Activated CD4-positive, alpha-beta T cell treated with anti-CD3 and anti-CD28 coated beads, Interleukin-2, amount 50 U/mL, for 16 hours (primary cell): ENCODE measurements at places on chromosomes 16 and 17.

DNA sequence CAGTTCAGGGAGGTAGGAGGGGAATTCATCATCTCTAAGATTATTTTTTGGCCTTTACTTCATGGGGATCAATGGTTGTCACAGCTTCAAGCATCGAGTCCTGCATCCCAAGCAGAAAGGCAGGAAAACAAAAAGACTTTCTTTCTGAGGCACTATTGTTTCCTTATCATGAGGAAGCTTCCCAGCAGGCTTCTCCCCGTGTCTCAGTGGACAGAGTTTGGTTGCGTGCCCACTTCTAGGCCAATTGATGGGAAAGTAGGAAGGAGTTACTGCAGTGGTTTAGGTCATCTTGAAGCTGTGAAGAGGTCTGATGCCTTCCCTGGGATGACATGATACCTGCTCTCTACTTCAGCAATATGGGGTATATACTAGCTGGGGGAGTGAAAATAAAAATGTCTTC lies 175.3 kb upstream of the CDH13 start:
- DNase-seq = no peak

DNA sequence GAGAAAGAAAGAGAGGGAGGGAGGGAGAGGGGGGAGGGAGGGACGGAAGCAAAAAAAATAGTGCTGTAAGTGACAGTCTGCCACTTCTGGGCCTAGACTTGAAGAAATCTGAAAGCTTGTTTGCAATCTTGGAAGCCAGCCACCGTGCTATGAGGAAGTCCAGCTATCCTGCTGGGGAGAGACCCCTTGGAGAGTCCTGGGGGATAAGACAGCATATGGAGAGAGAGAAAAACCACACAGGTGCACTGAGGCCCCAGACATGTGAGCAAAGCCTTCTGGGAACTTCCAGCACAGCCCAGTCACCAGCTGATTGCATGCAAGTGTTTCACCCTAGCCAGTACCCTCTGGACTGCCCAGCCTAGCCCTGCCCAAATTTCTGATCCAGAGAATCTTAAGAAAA lies 12.6 kb upstream of the ALOX12B start:
- no peak for DNase-seq

- DNase-seq = no peak
These were observed 20.3 kb downstream of the PRAC1 start for GRCh38 chr17:48701864-48702532.

DNA sequence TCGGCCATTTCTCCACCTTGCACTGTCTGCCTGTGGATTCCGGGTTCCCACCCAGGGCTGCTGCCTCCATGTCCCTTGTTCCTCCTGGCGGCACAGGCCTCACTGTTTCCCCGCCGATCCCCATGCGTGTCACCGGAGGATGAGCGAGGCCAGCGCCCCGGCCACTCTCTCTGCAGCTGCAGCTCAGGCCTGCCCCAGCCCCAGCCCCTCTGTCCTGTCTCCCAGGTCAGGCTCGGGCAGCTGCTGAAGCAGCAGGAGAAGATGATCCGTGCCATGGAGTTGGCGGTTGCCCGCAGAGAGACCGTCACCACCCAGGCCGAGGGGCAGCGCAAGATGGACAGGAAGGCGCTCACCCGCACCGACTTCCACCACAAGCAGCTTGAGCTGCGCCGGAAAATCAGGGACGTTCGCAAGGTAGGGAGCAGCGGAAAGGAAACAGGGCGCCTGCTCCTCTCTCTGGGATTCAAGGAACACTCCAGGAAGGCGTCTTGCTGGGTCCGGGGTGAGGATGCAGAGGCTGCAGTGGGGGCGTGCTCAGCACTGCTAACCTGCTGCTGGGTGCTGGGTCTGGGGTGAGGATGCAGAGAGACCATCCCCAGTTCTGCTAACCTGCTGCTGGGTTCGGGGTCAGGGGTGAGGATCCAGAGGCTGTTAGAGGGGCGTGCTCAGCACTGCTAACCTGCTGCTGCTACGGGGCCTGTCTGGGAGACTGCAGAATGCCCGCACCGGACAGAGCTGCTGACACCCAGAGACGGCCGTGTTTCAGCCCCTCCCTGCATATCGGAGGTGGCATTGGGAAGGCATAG lies 6.1 kb upstream of the GAA start:
- DNase-seq = no peak

GRCh38 chr16:10282367-10282766 lies 100.1 kb upstream of the GRIN2A start:
- no peak for DNase-seq

GRCh38 chr17:68694791-68695485 lies 93.8 kb upstream of the FAM20A start:
- no peak for DNase-seq

GRCh38 chr17:74307984-74308773 lies 17.8 kb upstream of the KIF19 start:
- no peak for DNase-seq

DNA sequence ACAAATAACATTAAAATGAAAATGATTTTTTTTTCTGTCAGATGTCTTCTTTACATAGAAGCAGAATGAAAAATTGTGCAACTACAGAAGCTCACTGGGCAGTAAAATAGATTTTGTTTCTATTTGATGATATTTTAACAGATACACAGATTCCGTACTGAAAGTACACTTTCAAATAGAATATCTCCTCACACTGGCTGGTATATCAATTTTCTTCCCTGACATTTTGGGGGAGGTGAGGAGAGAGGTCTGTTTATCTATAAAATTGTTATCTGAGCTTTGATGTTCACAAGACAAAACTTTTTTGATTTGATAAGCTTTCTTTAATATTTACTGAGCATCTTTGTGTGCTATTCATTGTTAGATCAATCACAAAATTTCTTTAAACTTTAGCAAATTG lies 124.3 kb upstream of the NACA2 start:
- no peak for DNase-seq

DNA sequence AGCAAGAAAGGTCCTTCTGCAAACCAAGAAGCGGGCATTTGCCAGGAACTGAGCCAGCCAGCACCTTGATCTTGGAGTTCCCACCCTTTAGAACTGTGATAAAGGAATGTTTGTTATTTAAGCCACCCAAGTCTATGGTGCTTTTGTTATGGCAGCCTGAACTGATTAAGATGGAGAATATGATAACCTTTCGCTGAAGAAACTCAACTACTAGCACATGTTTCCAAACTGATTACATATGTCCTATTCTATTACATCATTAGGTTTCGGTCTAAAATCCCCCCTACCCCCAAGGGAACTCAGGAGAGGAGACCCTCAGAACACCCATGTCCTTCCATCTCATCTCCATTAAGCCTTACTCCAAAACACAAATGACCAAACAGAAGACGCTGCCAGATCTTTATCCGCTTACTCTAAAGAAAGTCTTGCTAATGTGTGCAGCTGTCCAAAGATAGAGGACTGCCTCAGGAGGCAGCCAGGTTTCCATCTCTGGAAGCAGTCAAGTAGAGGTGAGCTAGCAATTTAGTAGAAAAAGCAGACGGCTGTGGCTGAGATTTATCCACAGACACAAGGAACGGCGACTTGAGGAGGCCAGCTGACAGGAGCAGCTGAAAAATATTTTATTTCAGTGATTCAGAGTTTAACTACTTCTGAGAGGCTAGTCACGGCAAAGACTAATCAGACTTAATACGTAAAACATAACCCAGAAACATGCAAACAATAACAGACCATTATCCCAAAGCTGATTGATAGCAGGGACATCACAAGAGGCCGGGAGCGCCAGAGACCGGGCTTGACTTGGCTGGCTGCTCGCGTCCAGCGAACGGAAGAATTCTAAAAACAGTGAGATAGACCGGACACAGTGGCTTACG lies 611.4 kb upstream of the CDH5 start:
- DNase-seq = no peak

- peak; percentile 39 for DNase-seq
These were observed 6.9 kb downstream of the CHD9 start for GRCh38 chr16:53061701-53062159.

DNA sequence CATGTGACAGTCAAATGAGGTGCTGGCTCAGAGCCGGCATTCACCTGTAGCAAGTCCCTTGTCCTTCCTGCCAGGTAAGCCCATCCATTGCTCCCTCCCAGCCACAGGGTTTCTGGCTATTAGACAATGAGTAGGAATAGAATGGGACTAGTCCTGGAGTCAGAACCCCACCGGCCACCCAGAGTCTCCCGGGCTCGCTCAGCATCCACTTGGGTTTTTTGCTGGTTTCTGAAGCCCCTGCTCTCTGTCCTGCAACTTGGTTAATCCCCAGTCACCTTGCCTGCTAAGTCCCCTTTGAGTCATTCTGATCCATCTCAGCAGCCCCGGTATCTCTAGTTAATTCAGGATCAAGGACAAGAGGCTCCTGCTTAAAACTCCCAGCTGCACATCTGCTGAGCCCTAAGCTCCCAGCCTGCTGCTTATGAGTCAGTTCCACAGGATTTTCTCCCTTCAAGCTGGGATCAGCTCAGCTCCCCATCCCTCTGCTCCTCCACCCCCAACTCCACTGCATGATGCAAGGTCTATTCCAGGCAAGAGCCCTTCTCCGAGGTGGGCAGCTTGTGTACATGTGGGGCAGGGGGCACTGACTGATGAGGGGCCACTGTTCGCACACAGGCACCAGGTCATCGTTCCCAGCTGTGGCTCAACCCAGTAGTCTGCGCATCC lies 19.9 kb upstream of the MRPS23 start:
- no peak for DNase-seq

DNA sequence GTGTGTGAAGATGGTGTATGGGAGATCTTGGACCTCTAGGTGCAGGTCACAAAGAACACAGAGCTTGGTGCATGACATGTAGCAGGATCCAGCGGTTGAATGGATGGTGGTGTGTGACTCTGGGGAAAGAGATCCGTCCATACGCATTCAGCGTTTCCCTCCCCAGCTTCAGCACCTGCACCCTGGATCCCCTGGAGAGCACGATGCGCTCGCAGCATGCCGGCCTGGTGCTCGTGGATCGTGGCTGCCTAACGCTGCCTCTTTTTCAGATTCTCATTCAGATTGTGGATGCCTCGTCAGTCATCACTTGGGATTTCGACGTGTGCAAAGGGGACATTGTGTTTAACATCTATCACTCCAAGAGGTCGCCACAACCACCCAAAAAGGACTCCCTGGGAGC lies 70.9 kb downstream of the SEC14L1 start:
- DNase-seq = no peak

- no peak for DNase-seq
These were observed 57.9 kb upstream of the TNRC6A start for GRCh38 chr16:24671455-24671954.

DNA sequence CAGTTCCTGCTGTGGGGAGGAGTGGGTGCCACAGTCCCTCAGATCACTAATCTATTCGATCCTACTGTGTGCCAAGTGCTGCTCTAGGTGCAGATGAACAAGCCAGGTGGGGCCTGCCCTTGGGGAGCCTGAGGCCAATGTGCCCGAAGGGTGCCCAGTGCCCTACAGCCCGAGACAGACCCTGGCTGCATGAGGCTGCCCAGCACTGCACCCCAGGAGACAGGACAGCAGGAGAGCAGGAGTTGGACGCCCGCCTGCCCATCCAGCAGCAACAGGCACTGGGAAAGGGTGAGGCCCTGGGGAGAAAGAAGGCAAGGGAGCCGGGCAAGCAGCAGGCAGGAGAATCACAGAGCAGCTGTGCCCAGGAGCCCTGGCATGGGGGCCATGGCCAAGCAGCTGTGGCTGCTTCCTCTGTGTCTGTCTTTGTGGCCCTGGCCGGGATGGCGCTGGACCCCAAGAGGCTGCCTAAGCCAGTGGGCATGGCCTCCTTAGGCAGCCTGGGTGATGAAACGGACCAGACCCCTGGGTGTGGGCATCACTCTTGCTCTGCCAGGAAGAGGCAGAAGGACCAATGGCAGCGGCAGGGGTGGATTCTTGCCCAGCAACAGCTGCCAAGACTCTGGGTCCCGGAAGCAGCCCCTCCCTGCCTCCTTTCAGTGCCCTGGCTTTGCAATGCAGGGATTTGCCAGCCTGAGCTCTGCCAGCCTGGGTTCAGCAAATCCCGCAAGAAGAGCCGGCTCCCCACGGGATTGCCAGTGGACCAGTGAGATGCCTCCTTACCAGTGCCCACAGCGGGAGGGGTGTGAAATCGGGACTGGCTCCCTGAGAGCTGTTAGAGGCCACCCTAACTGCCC lies 179.6 kb upstream of the TNRC6C start:
- DNase-seq = no peak

GRCh38 chr16:71542377-71542776 lies 16.2 kb downstream of the CHST4 start:
- peak; percentile 70 for DNase-seq
